ENCODE measurements at places on chromosomes 12 and 14.
A peak's percentile ranks its signal among the peaks of the same experiment; 100 is the strongest.

DNA sequence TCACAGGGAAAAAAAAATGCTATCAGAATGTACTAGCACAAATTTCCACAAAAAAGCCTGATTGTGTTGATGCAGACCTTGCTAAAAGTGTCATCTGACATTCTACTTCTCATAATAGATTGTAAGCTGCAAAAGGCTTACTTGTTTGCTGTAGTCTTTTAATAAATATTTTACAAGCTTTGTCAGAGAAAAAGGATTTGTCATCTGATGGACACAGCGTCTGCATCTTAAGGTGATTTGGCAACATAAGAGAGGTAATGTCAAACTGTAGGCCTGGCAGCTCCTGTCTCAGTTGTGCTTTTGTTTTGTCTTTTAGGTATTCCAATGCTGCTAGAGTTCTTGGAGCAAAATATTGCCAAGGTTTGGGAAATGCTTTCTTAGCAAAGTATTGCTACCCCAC, 26.3 kb upstream of the KCNH3 start:
- DNase-seq: no peak

DNA sequence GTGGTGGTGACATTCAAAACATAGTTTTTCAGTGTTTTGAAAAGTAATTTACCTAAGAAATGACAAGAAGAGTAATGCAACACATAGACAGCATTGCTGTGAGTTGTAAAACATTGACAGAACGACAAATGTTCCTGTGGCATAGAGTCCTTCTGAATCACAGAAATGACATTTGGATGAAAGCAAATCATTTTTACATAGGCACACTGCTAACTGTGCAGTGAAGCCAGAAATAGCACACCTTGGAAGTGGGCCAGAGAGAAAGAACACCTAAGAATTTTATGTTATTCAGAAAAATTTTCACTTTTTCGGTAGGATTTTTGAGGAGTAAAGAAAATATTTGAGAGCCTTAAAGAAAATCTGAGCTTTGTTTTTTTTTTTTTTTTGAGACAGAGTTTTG, 100.6 kb downstream of the ANO4 start:
- no peak for DNase-seq

DNA sequence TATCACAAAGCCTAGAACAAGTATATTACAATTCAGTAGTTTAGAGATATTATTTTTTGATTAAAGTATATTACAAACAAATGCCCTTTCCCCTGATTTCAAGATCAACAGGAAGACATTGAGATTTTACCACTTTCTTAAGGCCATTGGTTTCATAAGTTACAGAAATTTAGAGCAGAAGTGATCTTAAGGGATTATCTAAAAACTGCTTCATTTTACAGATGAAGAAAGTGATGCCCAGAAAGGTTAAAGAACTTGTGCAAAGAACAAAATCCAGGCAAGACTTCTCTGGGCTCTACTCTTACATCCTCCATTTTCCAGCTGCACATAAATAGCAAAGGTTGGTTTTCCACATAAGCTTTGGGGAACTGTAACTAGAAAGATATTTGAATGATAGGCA, 87.5 kb downstream of the DUSP6 start:
- DNase-seq: no peak

GRCh38 chr14:86501611-86502010, 971.7 kb downstream of the FLRT2 start:
- peak; percentile 8 for DNase-seq
